ENCODE measurements at places on chromosomes 12 and 14.

GRCh38 chr14:43540948-43541347 is 966.1 kb downstream of the FSCB start:
- no peak for DNase-seq

- peak; percentile 14 for DNase-seq
Measured at GRCh38 chr14:85315733-85316290, 214.1 kb upstream of the FLRT2 start.

DNA sequence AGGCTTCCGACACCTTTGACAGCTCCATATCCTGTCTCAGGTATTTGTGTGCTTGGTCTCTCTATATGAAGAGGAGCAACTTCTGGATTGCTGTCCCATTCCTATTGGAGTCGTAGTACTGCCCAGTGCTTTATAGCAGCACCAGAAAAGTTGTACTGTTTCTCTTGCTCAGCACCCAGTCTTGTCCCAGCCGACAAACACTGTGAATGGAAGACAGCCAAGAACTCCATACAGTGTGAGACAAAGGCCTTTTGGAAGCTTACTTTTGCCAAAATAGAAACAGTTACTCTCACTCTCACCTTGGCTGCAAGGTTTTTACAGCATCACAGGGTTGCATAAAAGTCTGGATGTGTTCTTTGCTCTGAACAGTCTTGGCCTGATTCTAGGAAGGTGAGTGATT is 105.3 kb downstream of the TGFB3 start:
- no peak for DNase-seq

- peak; percentile 61 for DNase-seq
Measured at GRCh38 chr12:94128280-94128679, 20.1 kb upstream of the PLXNC1 start.

DNA sequence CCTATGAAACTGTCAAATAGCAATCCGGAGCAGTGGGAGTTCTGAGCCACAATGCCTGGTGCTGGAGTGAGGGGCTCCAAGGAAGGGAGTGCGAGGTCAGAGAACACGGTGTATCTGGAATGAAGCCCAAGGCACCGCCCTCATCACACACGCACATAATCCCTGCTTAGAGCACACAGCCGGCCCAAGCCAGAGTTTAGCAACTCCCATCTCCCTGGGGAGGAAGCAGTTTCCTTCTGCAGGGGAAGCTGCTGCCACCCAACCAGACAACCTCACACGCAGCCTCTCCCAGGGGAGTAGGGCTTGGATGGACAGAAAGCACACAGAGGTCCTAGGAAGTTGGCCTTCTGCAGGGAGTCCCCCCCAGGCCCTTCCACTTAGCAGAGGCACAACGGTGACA is 31.3 kb downstream of the ACTN1 start:
- peak; percentile 27 for DNase-seq

DNA sequence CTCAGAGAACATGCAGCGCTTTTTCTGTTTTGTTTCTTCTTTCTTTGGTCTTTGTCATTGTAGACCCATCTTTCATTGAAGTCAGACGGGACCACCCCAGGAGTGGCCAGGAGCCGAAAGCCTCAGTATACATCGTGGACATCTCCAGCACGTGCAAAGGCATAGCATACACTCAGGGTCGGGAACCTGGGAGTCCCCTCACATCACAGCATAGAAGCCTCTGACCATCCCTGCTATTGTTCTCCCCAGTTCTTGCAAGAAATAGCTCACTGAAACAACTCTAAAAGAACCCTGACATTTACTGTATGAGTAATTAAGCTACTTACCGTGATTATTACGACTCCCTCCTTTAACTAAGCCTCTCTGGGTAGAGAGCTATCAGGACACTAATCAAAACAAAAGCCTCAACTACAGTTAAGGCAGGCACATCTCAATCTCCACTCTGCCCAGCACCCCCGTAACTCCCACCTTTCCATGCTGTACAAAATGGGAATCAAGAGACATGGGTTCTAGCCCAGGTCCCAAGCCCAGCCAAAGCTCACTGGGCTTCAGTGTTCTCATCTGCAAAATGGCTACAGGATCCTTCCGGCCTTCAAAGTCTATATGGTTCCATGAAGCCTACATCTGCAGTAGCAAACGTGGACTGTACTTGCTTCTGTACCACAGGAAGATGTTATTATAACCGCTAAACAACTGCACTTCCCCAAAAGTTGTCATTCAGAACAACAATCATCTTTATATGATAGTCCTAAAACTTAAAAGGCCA is 6.7 kb downstream of the CCDC88C start:
- no peak for DNase-seq

- peak; percentile 95 for DNase-seq
Measured at GRCh38 chr12:9948606-9949296, 16.6 kb upstream of the CLEC2A start.

DNA sequence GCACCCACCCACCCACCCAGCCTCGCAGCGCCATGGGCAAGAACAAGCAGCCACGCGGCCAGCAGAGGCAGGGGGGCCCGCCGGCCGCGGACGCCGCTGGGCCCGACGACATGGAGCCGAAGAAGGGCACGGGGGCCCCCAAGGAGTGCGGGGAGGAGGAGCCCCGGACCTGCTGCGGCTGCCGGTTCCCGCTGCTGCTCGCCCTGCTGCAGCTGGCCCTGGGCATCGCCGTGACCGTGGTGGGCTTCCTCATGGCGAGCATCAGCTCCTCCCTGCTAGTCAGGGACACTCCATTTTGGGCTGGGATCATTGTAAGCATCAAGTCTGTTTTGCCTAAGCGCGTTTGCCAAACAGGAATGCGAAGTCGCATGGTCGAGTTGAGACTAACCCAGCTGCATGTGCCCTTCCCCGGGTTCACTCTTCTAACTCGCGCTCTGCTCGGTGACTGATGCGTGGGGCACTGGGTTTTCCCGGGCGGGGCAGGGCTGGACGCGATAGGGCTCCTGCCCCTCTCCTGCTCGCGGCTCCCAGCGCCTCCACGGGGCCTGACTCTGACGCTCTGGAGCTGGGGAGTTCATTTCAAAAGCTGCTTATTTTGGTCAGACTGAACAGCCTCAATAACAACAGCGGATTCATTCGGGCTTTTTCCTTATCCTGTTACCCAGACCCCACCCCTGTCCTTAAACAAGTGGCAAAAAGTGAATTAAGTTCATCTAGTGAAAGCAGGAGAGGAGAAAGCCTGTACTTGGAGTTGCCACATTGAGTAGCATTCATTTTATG is 458 bp downstream of the SSPN start:
- peak; percentile 75 for DNase-seq

DNA sequence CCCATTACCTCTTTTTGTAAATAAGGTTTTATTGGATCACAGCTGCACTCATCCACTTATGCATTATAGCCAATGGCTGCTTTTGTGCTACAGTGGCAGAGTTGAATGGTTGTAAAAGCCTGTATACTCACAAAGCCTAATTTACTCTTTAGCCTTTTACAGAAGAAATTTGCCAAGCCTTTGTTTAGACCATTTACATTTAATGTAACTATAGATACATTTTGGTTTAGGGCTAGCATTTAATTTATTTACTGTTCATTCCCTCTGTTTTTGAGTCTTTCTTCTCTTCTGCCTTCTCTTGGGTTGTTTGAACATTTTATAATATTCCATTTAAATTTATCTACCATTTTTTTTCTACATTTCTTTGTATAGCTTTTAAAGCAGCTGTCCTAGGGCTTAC is 217.1 kb upstream of the AMIGO2 start:
- DNase-seq = no peak

DNA sequence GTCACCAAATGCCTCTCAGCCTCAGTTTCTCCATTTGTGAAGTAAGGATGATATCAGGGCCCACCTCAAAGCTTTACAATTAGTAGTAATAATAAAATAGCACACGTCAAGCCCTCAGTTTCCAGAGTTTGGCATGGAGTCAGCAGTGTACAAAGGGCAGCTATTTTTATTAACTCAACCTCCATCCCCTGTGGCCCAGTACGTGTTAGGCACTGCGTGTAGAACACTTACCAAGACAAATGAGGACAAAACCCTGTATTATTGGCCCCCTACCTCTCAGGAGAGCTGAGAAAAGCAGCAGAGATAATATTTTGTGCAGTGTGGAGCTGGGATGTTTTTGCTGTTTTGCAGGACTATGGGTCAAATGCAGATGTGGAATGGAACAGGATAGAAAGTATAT is 280.8 kb downstream of the C12orf75 start:
- DNase-seq = no peak

DNA sequence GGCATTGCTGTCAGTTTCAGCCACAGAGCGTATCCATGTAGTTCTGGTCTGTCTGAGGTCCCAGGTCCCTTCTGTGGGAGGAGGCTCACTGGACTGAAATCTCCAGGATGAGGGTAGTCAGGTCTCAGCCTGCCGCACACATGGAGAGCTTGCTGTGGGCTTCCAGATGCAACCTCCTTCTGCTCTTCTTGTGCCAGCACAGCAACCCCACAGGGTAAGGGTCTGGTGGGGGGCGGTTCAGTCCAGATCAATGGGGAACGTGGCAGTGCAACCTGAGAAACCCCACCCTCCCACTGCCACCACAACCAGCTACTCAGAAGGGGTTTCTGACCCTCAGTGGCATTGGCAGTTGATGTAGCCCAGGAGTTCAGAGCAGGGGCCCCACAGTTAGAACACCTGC is 61.2 kb downstream of the BEGAIN start:
- no peak for DNase-seq

GRCh38 chr12:64946132-64946829 is 121.8 kb downstream of the TBC1D30 start:
- no peak for DNase-seq

DNA sequence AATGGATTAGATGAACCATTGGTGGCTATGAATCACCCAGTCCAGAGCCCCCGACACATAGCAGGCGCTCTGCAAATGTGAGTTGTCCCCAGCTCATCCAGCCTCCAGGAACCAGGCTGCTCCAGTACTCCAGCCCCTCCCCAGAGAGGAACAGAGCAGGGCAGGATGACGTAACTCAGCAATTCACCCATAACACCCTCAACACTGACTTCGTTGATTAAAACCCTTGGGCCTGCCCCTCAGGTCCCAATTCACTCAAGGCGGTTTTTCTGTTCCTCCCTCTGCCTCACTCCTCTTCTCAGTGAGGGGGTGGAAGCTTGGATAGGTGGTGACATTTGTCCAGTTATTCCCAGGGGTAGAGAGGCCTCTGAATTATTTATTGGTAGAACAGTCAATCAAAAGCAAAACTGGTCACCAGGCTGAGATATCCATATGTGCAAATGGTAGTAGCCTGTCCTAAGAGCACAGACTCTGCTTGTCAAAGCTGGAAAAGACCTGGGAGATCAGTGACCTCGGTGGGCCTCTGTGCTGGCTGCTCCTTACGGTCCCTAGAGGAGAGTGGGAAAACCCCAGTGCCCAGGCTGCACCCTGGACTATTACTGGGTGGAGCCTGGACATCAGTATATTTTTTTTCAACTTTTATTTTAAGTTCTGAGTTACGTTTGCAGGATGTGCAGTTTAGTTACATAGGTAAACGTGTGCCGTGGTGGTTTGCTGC is 97.0 kb downstream of the CMKLR1 start:
- no peak for DNase-seq

DNA sequence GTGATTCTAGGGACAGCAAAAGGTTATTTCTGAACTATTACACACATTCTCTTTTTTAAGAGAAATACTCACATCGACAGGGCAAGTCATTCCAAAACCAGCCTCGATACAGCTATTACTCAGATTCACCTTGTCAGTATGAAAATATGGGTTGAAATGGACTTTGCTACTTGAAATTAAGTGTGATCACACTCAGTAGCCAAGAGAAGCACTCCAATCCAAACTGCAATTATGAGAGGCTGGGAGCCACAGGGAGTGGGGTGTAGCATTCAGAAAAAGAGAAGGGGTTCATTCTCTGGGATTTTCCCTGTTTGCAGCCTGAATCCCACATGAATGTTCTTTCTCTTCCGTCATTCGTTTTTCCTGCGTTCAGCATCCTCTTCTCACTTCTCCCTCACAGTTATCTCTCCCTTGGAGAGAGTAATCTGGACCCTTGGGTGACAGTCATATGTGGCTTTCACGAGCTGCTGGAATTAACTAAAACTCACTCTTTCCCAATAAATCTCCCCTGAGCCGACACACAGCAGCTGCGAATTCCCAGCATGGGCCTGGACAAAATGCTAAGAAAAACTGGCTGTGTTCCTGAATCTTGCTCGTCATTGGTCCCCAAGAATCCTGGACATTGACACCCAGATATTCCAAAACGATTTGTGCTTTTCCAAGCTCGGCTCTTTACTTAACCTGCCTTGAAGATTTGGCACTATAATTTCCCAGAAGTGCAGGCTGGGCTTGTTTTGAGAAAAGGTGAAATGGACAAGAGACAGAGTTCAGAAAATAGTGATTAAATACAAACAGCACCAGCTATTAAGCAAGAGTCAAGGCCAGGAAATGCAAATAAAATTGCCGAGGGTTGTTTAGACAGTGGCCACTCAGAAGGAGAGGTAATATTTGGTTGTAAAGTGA is 199.5 kb upstream of the PLEKHG7 start:
- DNase-seq = no peak

GRCh38 chr12:99267038-99267437 is 380.5 kb upstream of the GARIN6 start:
- no peak for DNase-seq

- DNase-seq = peak; percentile 93
Measured at GRCh38 chr12:29782285-29782870, 1.4 kb downstream of the TMTC1 start.

- DNase-seq = no peak
Measured at GRCh38 chr12:84756961-84757360, 155.6 kb downstream of the SLC6A15 start.

DNA sequence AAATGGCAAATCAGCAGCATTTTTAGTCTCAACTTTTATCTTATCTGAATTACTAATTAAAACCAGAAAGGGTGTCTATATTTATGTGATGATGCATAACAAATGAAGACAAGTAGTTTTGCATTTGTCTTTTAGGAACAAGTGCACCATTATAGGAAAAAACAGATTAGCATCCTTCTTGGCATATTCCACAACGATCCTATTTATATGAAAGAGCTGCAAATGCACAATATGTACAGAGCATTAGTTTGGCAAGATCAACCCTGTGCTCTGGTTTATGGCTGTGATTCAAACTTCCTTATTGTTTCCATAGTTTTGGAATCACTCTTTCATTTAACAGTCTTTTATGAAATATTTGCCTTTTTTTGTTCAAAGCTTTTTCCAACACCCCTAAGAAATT is 486.8 kb downstream of the KCNH5 start:
- DNase-seq = no peak

DNA sequence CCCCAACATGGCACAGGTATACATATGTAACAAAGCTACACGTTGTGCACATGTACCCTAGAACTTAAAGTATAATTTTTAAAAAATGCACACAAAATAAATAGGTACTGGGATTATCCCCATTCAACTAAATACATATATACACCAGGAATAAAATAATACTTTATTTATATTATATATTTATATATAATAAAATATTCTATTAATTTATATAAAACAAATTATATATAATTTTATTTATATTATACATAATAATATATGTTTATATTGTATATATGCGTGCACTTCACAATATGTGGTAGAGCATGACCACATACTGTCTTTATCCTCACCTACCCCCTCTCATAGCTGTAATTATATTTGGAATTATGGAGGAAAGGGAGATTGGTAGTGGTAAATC is 119.1 kb upstream of the TMEM260 start:
- DNase-seq = no peak

- no peak for DNase-seq
Measured at GRCh38 chr14:80575763-80576162, 364.5 kb upstream of the DIO2 start.

Measured in inflammatory macrophage treated with lipopolysaccharide for 4 hours (primary cell).